ENCODE measurements at places on chromosomes 3 and 15.

DNA sequence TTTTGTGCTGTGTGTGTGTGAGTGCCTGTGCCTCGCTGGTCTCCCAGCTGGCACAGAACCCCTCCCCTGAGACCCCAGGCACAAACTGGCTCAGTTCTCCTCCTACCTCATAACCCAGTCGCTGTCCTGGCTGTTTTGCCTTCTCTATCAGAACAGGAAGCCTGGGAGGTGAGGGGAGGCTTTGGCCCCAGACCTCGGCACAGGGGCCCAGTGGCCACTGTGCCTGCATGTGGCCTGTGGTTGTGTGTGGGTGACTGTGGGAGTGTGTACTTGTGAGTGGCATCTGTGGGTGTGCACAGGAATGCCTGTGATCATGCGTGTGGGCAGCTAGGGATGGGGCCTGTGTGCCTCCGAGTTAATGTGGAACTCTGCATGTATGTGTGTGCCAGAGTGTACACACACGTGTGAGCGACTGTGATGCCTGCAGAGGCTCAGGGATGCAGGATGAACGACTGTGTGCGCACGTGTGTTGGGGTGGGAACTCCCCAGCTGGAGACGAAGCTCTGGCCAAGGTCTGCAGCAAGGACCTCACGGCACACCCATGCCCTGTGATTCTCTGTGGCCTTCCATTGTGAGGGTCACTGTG, 32.3 kb downstream of the PSTPIP1 start:
- no peak for DNase-seq

- DNase-seq: no peak
These were observed 62.6 kb upstream of the PDZRN3 start for GRCh38 chr3:73687106-73688004.

- no peak for DNase-seq
These were observed 97.6 kb upstream of the PSMD6 start for GRCh38 chr3:64120876-64121275.

- no peak for DNase-seq
These were observed at the start of gene GATA2 for GRCh38 chr3:128492671-128493569. Gene GATA2 (minus strand): TSS chr3:128493201. CDS start chr3:128487031, 6,170 bp downstream.

- no peak for DNase-seq
These were observed 404.2 kb upstream of the CDIN1 start for GRCh38 chr15:36175186-36175740.

GRCh38 chr3:82891028-82891427, 1129.6 kb upstream of the GBE1 start:
- no peak for DNase-seq

DNA sequence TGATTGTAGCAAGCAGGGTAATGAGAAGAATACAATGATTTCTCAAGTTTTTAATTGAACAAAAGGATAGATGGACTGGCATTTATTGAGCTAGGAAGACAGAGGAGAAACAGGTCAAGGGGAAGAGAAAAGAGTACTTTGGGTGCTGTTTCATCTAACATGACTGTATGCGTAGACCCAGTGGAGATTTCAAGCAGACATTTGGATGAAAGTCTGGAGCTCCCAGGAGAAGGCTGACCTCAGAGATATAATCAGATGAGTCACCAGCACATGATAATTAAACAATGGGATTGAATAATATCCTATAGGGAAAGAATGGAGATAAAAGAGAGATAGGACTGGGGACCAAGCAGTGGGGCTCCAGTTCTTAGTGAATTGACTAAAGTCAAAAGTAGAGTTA, 194.9 kb downstream of the ARRDC4 start:
- DNase-seq: no peak

DNA sequence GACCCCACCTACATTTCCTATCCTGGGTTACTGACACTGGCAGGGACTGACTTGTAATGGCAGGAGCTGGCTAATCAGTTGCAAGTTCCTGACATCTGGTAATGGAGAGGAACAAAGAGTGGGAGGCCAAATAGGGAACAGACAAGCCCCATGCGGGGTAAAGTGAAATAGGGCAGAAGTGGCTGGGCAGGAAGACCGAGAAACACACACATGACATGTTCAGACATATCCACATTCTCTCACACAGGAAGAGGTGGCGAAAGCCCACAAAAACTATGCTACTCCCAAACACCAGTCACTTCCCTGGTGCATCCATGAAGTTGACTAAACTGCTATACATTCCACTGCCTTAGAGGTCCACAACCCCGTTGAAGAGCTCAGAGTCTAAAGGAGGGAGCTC, 394.1 kb upstream of the TBL1XR1 start:
- no peak for DNase-seq

GRCh38 chr15:87123676-87124382, 1044.2 kb downstream of the AGBL1 start:
- DNase-seq: no peak

DNA sequence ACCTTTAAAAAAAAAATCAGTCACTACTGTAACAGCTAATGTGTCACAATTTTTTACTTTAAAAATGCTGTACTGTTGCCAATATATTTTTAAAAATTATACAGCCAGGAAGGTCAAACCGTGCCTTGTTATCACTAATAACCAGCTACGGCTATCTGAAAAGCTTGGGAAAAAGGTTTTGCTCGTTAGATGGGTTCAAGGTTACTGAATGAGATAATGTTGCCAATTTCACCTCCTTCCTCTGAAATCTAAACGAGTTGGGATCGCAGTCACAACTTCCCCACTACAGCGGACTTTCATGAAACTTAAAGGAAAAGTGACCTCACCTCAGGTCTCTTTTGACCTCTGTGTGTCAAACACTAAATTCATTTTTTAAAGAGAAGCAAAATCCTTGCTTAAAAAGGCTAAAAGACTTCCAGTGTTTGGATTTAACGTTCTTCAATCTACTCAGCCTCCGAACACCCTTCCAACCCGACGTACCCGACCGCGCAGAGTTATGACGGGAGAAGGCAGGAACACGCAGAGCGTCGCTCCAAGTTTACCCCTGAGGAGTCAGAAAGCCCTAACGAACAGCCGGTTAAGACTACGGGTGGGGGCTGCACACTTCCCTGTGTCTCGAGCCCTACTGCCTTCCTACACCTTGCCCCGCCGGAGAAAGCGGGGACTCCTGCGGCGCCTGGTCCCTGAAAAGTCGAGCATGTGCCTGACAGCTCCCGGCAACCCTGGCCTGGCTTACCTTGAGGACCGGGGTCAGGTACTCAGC, 860 bp downstream of the ATG3 start:
- peak; percentile 44 for DNase-seq

DNA sequence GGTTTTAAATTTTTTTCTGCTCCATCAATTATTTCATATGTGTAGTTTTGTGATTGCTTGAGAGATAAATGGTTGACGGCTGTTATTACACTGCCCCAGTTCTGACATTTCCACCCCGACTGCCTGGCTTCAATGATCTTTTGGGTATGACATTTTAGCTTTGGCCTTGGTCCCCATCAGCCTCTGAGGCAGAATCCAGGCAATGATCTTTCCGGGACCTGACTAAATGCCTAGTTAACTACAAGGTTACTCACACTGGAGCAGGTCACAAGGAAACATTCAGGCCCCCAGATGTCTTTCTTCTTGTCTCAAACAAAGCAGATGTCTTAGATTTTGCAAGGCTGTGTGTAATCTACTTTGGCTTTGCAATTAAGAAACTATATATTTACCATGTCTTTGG, 61.1 kb upstream of the TMCO5A start:
- no peak for DNase-seq

DNA sequence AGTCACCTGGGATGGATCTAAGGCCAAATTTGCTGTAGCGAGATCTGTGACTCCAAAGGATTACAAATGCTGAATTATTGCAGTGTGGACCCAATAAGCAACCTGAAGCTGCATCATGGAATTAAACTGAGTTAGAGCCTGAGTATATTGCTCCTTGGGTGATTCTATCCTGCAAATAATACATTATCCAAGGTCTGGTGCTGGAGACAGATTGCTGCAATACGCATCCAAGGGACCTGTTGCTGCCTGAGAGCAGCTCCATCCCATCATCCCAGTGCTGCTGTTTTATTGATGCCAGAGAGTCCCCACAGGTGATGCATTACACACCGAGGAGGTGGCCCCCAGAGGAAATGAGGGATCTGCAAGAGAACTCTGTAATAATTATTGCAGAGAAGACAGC, 31.6 kb upstream of the PCSK6 start:
- DNase-seq: no peak

DNA sequence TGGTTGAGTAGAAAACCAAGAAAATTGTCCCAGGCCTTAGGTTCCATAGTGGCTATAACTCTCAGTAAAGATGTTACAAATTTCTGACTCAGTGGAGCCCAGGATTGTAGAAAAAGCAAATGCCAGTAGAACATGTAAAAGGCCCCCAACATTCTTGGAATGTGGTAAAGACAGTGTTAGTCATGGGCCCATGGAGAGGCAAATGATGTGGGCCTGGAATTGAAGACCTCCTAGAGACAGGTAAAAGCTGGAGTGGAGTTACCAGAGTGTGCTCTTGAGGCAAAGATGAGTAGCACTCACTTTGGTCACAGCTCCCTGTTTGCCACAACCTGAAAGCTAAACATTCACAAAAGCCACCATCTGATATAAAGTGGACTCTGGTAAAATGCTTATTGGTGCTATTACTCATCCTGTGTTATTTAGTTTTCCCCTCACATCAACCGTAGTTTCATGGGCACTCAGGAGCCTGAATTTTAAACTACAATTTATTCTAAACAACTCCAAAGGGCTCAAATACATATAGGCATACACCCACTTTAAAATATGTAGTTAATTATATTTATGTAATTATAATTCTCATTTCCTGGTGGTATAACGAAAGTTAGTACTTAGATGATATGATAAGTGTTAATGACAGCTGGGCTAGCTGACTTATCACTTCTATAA, 359.6 kb upstream of the NECTIN3 start:
- no peak for DNase-seq
